Stimulated activated CD8-positive, alpha-beta memory T cell treated with anti-CD3 and anti-CD28 coated beads, Interleukin-12 subunit alpha, Interleukin-12 subunit beta, amount 100 ng/mL, for 4 hours (primary cell): ENCODE measurements at places on chromosomes 11 and 22.

GRCh38 chr11:74559934-74560309, 32.5 kb upstream of the POLD3 start:
- no peak for DNase-seq

GRCh38 chr11:122656631-122657101, 1.1 kb downstream of the UBASH3B start:
- peak; percentile 16 for DNase-seq

DNA sequence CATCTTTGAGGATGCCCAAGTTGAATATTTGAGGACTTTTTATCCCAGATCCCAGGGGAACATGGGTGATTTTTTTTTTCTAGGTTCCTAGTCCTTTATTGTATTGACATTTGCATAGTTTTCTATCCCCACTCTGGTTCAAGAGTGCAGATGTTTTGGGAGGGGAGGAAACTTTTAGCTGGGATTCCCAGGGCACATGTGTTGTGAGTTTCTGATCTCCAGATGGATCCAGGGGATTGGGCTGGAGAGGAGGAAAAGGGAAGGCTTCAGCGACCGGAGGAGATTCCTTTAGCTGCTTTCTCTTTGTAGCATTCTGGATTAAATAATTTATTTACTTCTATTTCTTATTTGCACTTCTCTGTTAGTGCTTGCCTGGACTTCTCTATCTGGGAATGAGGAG, 14.7 kb upstream of the SORL1-AS1 start:
- DNase-seq = no peak

DNA sequence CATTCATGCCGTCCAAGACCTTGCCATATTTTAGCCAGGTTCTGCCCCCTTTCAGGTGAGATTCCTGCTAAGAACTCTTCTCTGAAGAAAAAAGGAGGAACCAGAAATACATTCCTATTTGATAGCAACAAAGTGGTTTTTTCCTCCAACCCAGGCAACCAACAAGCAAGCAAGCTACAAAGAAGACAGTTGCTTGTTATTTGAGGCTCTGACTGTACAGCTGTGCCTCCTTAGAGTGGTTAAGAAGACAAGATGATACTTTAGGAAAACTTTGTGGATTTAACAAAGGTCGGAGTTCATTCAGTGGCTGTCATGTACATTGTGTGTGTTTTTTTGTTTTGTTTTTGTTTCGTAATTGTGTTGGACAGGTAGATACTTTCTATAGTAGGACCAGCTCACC, 21.7 kb downstream of the TEAD1 start:
- DNase-seq = no peak
